CD4-positive, alpha-beta T cell treated with Interleukin-4 for 1 hour (primary cell): ENCODE measurements at places on chromosomes 3 and 15.

GRCh38 chr15:71547011-71547410 lies 263.3 kb upstream of the NR2E3 start:
- no peak for DNase-seq

- DNase-seq = no peak
Observed at GRCh38 chr3:98361289-98361688, 7.6 kb downstream of the OR5K4 start.

GRCh38 chr3:107806536-107806935 lies 283.8 kb downstream of the BBX start:
- no peak for DNase-seq

- no peak for DNase-seq
Observed at GRCh38 chr3:58613236-58614132, 36.3 kb upstream of the FAM107A start.

DNA sequence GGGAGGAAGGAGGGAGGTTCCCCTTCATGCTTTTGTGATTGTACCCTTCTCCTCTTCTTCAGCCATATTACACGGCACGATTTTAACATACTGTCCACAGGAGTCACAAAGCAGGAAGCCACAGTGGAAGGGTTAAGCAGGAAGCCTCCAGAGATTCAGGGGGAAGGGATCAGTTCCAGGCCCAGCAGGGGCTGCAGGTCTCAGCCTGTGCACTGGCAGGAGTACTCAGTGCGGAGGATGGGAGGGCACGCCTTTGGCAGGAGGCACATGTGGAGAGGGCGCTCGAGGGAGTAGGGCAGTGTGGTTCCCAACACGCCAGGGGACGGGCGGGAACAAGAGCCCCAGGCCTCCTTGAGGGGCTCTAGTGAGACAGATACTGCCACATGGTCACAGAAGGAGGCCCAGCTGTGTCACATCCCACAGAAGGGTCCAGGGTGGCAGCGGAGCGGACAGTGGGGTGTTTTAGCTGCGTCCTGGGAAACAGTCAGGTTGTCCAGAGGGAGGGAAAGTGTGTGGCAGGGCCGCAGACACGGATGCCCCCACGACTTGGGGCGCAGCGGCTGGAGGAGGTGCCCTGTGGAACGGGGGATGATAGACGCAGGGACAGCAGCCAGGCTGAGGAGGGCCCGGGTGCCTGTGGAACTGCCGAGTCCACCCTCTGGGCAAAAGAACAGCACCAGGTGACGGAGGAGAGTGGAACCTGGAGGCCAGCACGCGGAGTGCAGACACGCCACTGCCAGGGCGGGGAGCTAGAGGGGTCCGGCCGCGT lies 77.5 kb downstream of the CHSY1 start:
- no peak for DNase-seq

- DNase-seq = no peak
Observed at GRCh38 chr3:152961323-152961722, 126.4 kb downstream of the P2RY1 start.

DNA sequence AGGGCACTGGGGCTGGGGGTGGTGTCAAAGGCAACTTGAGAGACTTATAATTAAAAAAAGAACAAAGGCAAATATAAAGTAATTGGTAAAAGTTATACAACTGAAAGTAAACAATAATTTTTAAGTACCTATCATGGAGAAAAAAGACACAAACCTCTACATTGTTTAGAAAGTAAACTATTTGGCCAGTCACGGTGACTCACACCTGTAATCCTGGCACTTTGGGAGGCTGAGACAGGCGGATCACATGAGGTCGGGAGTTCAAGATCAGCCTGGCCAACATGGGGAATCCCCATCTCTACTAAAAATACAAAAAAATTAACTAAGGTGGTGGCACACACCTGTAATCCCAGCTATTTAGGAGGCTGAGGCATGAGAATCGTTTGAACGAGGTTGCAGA lies 25.8 kb downstream of the RPSA start:
- DNase-seq = no peak
